ENCODE measurements at places on chromosomes 6 and 20.

GRCh38 chr6:116439522-116440051 is 21.6 kb upstream of the CALHM6 start:
- no peak for DNase-seq

DNA sequence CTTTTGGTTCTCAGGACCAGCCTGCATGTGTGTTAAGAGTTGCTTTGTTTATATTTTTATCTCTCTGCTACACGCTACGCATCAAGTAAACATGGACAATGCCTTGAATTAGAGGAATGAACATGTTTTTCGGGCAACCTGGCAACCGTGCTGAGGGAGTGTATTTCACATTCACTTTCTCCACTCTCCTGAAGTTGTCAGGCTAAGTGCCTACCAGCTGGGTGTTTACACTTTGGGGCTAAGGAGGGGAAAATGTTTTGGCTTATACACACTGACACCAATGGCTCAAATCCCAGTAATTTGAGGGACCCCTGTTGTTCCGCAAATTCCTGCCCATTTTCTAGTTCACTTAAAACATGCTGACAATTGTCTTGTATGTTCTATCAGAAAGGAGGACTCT is 141.5 kb upstream of the PDE7B start:
- DNase-seq, result no peak

DNA sequence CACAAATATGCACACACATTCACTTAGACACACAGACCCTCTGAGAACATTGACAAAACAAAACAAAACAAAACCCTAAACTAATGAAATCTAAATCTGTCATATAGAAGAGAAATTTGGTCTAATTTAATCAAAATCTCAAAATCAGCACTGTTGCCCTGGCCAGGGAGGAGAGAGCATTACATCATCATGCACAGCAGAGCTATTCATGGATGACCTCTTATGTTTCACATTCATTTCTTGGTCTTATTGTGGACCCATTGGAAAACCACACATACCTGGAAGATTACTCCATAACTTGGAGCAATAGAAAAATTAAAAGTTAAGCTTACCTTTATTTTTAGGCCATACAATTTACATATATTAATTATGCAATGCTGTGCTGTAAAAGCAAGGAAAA is 1223.6 kb upstream of the GJE1 start:
- DNase-seq, result no peak

DNA sequence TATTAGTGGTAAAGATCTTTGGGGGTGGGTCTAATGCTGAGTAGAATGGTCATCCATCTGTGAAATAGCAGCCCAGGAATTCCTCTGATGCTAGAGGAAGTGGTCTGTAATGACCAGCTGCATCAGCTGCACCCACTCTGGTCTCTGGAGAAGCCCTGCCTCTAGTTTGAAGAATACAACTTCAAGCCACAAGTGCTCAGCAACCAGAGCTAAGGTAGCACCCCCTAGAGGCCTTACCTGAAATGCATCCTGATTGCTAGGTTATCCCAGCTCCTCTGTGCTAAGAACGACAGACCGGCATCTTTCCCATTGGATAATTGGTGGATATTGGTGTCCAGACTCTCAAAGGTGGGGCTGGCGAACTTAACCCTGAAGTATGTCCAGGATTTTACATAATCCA is 58.2 kb downstream of the DNAH8 start:
- no peak for DNase-seq

- DNase-seq, result no peak
These were observed 179.4 kb downstream of the ASCC3 start for GRCh38 chr6:100701728-100702127.

DNA sequence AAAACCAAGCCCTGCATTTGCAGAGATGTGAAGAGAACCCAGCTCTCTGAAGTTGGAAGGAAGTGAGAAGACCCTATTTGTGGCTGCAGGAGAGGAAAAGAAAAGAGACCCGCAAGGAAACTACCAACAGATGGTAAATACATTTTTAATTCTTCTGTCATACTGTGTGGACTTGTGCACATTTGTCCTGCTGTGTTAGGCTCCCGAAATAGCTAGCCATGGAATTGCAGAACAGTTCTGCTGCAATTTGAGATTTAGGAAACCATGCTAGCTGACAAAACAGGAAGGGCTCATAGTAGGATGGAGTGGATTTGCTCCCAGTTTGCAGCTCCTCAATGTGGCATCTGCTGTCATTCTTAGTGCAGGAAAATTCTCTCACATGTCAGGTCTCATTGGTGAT is 12.1 kb upstream of the ATXN1 start:
- DNase-seq, result no peak

GRCh38 chr6:5302995-5303622 is 41.8 kb downstream of the FARS2 start:
- DNase-seq, result peak; percentile 8

GRCh38 chr20:47198254-47198671 is 158.2 kb downstream of the ZMYND8 start:
- DNase-seq, result no peak

DNA sequence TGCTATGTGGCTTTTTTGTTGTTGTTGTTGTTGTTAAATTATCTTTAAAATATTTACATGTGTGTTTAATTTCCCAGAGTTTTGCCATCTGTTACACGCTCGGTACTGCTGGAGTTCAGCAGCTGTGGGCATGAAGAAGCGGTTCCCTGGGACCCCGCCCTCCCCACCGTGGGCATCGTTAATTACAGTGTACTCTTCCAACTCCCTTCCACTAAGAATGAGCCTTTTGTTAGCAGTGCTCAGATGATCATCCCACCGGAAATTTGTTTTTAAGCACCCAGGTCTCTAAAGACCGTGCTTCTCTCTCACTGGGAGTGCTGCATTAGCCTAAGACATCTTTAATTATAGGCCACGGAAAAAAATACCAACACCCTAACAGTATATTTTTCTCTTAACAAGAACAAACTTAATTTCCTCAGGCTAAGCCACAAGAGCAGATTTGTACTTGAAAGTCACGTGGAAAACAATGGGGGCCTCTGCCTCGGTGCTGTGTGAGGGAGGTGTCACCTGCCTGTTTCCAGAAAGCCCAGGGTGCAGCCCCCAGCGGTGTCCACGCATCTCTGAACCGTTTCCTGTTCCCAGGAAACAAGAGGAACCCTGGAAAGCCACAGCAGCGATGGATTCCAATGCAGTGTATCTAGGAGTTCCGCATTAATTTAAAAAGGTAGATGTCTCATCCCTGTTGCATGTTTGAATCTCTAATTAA is 113.3 kb upstream of the FRMD1 start:
- no peak for DNase-seq

GRCh38 chr20:13021205-13021970 is 12.6 kb downstream of the SPTLC3 start:
- DNase-seq, result no peak

- no peak for DNase-seq
These were observed 61.0 kb upstream of the ZMYND8 start for GRCh38 chr20:47417245-47418068.

DNA sequence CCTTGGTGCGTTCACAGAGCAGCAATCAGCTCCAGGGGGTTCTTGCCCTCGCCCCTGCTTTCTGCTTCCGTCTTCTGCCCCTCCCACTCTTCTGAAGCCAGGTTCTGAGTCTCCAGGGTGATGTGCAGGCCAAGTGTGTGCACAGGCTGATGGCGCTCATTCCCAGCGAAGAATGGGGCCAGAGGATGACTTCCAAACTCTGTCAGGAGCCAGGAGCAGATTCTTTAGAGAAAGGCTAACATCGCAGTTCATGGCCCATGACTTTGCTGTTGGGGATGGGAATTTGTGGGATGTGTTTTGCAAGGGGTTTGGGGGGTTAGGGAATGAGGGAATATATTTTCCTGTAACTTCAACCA is 56.1 kb upstream of the CCN6 start:
- DNase-seq, result no peak

- no peak for DNase-seq
These were observed 204.5 kb downstream of the ERMARD start for GRCh38 chr6:169955731-169956437.

DNA sequence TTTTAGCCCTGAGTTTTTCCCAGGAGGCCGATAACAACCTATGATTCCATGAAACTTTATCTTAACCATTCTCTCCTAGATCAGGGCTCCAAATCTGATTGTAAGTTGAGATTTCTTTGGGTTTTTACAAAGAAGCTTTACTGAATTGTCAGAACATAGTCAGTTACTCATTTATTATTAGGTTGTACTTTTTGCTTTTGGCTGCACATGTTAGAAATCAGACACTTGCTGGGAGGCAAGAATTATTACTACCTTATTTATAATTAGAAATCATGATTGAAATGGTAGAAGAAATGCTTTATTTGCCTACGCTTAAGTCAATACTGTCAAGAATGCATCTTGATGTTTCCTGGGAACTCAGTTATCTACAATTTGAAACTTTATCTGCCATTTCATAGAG is 63.3 kb downstream of the KCNS1 start:
- no peak for DNase-seq

DNA sequence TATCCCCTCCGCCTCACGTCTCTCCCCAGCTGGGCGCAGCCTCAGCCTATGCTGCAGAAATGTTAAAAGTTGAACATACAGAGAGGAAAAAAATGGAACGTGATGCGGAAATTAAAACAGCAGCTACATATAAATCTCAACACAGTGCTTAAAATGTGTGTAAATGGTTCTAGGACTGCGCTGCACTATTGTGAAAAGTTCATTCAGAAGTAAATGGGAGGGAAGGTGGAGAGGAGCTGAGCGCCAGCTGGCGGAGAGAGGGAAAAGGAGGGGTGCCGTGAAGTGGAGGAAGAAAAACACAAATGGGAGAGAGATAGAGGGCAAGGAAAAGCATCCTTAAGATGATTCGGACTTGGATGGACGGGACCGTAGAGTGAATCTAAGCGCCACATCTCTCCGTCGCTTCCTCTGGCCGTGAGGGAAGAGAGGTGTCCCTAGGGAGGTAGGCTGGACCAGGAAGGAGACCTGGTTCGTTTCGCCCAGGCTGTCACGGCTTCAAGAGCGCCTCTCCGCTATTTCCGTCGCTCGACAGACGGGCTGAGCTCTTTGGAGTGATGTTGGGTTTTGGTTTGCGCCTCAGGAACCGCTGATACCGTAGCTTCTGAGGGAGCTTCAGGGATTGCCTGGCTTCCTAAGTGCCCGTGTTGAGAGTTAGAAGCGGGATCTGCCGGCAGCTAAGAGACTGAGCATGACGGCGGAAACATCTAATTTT is 113.7 kb downstream of the TRIM27 start:
- no peak for DNase-seq

DNA sequence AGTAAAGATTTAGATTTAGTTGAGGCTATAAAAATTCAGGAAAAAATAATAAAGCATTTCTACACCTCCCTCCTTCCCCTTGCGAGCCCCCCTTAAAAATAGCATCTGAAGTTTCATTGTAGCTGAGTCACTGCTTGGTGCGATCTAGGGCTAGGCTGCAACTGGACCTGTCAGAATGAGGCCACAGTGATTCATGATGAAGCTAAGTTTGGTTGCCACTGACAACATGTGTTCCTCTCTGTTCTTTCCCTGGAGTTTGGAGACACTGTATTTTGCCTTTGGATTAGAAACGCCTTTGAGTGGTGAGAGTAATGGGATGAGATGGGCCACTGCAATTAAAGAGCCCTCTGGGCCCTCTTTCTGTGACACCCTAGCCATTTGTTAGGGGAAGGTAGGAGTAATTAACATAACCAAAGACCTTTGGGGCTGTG is 334.1 kb downstream of the NRN1 start:
- peak; percentile 22 for DNase-seq

DNA sequence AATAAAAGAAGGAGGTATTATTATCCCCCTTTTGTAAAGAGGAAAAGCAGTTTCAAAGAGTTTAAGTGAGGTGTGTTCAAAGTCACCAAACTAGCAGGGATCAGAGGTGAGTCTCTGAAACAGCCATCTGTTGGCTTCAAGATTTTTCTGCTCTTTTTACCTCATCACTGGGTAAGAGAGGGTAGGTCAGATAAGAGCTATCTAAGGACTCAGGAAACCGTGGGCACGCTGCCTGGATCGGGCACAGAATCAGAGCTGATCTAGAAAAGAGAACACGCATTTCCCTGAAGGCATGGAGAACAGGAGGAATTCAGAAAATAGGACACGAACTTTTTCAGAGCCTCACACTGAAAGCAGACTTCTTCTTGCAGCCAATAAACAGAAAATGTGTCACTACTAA is 65.8 kb upstream of the LY86 start:
- no peak for DNase-seq

DNA sequence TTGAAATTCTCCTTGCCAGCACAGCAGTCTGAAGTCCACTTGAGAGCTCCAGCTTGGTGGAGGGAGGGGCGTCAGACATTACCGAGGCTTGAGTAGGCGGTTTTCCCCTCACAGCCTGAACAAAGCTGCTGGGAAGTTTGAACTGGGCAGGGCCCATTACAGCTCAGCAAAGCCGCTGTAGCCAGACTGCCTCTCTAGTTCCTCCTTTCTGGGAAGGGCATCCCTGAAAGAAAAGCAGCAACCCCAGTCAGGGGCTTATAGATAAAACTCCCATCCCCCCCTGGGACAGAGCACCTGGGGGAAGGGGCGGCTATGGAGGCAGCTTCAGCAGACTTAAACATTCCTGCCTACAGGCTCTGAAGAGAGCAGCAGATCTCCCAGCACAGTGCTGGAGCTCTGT is 325.3 kb downstream of the GJA1 start:
- DNase-seq, result no peak

DNA sequence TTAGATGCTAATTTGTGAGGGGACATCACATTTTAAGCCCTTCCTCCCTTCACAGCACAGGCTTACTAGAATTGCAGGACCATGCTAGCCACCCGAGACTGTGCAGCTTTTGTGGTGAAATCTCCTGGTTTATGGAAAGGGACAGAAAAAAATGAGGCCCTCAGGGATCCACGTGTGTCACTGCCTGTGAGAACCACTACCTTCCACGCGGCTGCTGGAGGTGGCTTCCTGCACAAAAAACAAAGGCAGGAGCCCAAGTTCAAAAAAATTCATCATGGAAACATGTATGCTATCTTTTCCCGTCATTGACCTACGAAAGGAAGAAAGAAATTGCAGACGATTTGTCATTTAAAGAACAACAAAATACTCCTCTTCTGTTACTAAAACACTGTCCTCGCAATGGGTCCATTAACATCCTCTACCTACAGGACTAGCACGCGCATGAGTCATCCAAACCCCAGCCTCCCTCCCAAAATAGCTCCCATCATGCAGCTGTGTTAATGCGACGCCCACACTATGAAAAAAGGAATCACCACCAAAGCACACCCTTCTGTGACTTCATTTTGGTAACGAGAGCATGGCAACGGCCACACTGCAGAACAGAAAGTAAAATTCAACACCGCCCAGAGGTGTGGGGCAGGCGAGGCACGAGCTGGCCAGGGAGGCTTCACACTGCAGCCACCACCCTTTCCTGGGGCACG is 45.7 kb downstream of the RAMACL start:
- no peak for DNase-seq

- no peak for DNase-seq
These were observed 29.2 kb upstream of the ALDH8A1 start for GRCh38 chr6:134979142-134979541.

DNA sequence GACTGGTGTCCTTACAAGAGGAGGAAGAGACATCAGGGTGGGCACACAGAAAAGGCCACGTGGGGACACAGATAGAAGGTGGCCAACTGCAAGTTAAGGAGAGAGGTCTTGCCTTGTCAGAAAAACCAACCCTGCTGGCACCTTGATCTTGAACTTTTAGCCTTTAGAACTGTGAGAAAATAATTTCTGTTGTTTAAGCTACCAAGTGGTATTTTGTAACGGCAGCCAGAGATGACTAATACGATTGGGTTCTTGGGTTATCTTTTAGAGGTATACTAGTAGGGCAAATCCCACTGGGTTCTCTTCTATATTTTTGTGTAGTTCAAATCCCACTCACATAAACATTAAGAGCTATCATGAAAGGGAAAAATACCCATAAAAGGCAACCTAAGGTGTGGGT is 31.9 kb upstream of the ZBTB24 start:
- no peak for DNase-seq

All from GDM1 (cell line).